CD4-positive, alpha-beta T cell (primary cell): ENCODE measurements at places on chromosomes 1 and 21.

DNA sequence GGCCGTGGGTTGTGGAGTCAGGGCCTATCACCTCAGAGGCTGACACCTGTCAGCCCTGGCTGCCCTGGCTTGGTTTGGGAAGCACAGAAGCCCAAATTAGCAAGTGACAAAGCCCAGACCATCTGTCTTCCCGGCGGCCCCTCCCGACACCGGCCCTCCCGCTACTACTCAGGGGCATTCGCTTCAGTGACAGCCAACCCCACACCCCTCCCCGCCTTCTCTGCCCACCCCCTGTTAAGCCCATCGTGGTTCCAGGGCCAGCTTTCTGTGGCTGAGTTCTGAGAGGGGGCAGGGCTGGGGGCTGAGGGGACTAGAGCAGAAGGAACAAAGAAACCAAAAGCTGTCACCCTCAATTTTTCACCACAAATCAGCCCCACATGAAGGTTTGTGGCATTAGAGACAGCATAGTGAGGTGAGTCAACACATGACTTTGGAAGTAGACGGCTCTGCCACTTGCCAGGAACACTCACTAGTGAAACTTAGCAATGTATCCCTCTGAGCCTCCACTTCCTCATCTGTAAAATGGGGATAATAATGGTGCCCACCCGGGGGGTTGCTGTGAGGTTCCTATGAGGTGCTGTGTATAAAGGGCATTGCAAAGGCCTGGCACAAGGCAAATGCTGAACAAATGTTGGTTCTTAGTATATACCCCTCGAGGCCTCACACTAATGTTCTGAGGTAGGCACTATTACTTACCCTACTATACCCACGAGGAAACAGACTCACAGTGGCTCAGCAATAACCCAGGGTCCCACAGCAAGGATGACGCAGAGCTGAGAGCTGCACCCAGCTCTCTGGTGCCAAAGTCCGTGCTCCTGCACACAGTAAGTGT is 5.2 kb upstream of the TNNI1 start:
- no peak overlapping the region for H3K27ac ChIP-seq
- no peak overlapping the region for H3K4me3 ChIP-seq

DNA sequence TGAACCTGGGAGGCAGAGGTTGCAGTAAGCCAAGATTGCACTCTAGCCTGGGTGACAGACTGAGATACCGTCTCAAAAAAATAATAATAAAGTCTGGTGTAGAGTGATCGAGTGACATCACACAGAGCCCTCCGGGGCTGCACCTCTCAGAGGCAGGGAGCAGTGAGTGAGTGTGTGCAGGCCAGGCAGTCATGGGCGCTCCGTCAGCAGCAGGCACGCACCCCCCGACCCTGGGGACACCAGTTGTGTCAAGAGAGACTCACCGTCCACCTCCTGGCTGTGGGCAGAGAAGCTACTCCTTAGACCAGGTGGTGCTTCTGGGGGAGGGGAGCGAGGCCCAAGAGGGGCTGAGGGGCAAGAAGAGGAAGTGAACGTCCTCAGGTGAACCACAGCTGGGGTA is 91.8 kb downstream of the SIK1 start:
- no peak overlapping the region for H3K4me3 ChIP-seq
- no peak for DNase-seq
- H3K27ac ChIP-seq: no peak overlapping the region
- no peaks in the 10 kb centered on the region for H3K36me3 ChIP-seq
- H3K4me1 ChIP-seq: no peaks in the 10 kb centered on the region

GRCh38 chr1:174931214-174931613 is 68.5 kb upstream of the CACYBP start:
- no peaks in the 10 kb centered on the region for H3K27me3 ChIP-seq
- no peaks in the 10 kb centered on the region for H3K4me1 ChIP-seq
- H3K36me3 ChIP-seq: no peaks in the 10 kb centered on the region

- no peak for DNase-seq
- H3K36me3 ChIP-seq: no peaks in the 10 kb centered on the region
- no peaks in the 10 kb centered on the region for H3K27me3 ChIP-seq
- no peak overlapping the region for H3K4me3 ChIP-seq
Measured at GRCh38 chr1:170929412-170929834, 5.9 kb upstream of the MROH9 start.

- H3K27me3 ChIP-seq: no peaks in the 10 kb centered on the region
- H3K4me3 ChIP-seq: no peak overlapping the region
- no peak overlapping the region for H3K27ac ChIP-seq
- no peaks in the 10 kb centered on the region for H3K36me3 ChIP-seq
- H3K4me1 ChIP-seq: peaks cover 14% of the 10 kb centered on the region
Measured at GRCh38 chr1:152461544-152461943, 47.5 kb upstream of the CRNN start.

- no peak overlapping the region for H3K27ac ChIP-seq
- no peaks in the 10 kb centered on the region for H3K36me3 ChIP-seq
- peaks cover 5% of the 10 kb centered on the region for H3K27me3 ChIP-seq
- H3K4me3 ChIP-seq: no peak overlapping the region
- no peak for DNase-seq
- no peaks in the 10 kb centered on the region for H3K4me1 ChIP-seq
Measured at GRCh38 chr1:158014731-158015320, 21.4 kb downstream of the KIRREL1 start.

GRCh38 chr1:4203501-4203900 is 303.4 kb upstream of the C1orf174 start:
- H3K4me3 ChIP-seq: no peak overlapping the region
- H3K27me3 ChIP-seq: no peaks in the 10 kb centered on the region
- no peaks in the 10 kb centered on the region for H3K36me3 ChIP-seq
- no peaks in the 10 kb centered on the region for H3K4me1 ChIP-seq
